Occipital lobe (tissue), 3 donors: ENCODE measurements at places on chromosomes 3 and 15. TPM values are rescaled to one million over a fixed set of nuclear protein-coding genes. Genes with fewer than 3 reads are reported as not detected.

The KCNMB2 gene
- total RNA-seq, result 15.4 TPM

The STRIT1 gene
- not detected for total RNA-seq

The GOLGA8M gene
- total RNA-seq, result not detected

The PLA2G4B gene
- total RNA-seq, result 2.5 TPM

- no peak for DNase-seq
Observed at GRCh38 chr15:38115121-38115520, 137.5 kb upstream of the SPRED1 start.
